ENCODE measurements at places on chromosomes 5 and 9.

- no peak for DNase-seq
Observed at GRCh38 chr5:140800816-140801493, at the start of gene PCDHA3. PCDHA3 (plus strand) TSS chr5:140801057.

- no peak for DNase-seq
Observed at GRCh38 chr5:36161361-36161760, 9.4 kb downstream of the SKP2 start.

- no peak for DNase-seq
Observed at GRCh38 chr5:169112016-169112415, 188.9 kb downstream of the SLIT3 start.

DNA sequence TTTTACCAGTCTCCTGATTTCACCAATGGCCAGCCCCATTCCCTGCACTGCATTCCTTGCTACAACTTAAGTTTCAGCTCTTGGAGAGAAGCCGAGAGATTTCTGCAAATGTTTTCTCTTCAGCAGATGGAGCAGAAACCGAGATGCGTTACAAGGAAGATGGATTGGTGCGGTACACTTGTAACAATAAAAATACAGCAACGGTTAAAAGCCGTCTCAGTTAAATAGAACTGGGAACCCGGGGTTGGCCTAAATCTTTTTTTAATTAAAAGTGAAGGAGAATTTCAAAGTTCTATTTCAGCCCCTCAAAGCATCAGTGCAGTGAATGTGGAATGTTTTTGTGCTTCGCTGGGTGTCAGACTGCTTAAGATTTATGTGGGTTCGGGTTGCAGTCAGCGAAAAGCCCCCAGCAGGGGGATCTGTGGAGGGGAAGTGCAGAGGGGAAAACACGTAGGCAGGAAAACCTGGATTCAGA lies 19.8 kb downstream of the BRINP1 start:
- DNase-seq = no peak
